ENCODE measurements at places on chromosomes 1 and 21.

GRCh38 chr1:194442901-194443575, 1256.6 kb upstream of the B3GALT2 start:
- peak; percentile 81 for DNase-seq

GRCh38 chr1:59695252-59695651, 119.5 kb upstream of the HOOK1 start:
- DNase-seq = no peak

- DNase-seq = no peak
These were observed 16.4 kb upstream of the KIF21B start for GRCh38 chr1:201039876-201040275.

GRCh38 chr1:210397681-210398080, 69.0 kb downstream of the HHAT start:
- DNase-seq = no peak

DNA sequence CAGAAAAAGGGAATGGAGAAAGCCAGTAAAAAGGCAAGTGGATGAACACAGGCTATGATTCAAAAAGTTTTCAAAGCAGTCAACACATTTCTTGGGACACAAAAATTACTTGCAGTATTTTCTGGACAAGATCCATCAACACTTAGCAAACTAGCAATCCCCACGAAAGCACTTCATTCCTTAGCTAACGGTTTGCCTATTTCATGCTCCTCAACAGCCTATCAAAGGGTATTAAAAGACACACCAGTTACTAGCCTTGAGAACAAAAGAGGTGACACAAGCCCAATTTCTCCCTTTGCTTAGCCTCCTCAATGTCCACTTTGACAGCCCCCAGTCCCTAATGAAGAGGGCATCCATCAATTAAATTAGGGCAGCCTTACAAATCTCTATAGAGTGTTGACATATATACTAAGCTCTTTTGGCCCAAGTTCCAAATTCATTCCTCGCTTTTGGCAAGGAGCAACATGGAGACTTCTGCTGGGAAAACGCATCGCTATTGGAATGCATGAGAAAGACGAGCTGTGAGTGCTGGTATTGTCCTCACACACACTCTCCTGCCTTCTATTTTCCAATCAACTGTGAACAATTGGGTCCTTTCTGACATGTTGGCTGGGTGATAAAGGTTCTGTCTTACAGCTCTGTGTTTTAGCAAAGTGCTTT, 180.0 kb downstream of the TNR start:
- no peak for DNase-seq

DNA sequence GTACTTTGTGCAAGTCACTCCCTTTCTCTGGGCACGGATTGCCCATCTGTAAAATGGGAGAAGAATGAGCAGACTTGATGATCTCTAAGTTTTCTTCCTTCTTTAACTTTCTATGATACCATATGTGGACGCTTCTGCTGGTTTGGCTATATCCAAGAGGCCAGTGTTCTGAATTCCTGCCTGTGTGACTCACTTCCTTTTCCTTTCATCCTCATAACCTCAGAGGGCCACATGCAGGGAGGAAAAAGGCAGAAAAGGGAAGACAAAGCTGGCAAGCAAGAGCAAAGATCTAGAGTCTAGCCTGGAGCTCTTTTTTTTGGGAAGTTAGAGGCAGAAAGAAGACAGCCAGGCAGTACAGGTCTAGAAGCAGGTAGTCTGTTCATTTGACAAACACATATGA, 151.2 kb downstream of the OMA1 start:
- no peak for DNase-seq

DNA sequence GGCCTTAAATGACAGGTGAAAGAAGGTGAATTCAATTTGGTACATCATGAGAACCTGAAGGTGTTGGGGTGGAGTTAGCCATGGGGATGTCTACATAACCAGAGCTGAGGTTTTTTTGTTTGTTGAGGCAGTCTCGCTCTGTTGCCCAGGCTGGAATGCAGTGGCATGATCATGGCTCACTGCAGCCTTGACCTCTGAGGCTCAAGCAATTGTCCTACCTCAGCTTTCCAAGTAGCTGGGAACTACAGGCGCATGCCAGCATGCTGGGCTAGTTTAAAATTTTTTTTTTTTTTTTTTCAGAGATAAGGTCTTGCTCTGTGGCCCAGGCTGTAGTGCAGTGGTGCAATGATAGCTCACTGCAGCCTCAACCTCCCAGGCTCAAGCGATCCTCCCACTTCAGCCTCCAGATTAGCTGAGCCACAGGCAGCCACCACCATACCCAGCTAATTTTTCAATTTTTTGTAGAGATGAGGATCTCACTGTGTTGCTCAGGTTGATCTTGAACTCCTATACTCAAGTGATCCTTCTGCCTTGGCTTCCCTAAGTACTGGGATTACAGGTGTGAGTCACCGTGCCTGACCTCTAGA, 1.9 kb upstream of the MPZ start:
- DNase-seq = no peak

- DNase-seq = no peak
These were observed 25.2 kb downstream of the C1QB start for GRCh38 chr1:22677931-22678896.

GRCh38 chr1:227559499-227559898, 3.9 kb upstream of the ZNF678 start:
- no peak for DNase-seq

DNA sequence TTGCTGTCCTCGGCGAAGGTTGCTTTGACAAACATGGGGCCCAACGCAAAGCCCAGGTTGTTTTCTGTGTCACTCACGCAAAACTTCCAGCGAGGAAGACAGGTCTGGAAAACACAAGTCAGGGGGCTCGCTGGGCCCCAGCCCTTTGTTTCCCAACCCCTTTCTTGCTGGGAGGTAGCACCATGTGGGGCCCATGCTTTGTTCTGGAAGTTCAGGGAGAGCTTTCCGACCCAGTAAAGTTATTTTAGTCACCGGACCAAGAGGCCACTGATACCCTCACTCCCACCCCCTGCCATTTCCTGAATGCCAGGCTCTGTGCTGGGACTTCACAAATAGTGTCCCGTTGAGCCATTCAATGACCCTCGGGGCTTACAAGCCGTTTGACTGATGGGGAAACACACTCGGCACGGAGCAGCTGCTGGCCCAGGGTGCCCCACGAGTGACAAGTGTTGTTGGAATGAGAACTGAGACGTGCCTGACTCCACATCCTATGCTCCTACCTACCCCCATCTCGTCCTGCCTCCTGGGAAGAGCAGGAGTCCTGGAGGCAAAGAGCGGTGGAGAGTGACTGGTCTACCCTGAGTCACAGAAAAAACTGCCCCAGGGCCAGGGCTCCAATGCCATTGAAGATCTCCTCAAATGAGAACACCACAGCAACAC, 52.0 kb downstream of the ECE1 start:
- no peak for DNase-seq

- no peak for DNase-seq
These were observed 180.2 kb downstream of the NR5A2 start for GRCh38 chr1:200207711-200208126.

DNA sequence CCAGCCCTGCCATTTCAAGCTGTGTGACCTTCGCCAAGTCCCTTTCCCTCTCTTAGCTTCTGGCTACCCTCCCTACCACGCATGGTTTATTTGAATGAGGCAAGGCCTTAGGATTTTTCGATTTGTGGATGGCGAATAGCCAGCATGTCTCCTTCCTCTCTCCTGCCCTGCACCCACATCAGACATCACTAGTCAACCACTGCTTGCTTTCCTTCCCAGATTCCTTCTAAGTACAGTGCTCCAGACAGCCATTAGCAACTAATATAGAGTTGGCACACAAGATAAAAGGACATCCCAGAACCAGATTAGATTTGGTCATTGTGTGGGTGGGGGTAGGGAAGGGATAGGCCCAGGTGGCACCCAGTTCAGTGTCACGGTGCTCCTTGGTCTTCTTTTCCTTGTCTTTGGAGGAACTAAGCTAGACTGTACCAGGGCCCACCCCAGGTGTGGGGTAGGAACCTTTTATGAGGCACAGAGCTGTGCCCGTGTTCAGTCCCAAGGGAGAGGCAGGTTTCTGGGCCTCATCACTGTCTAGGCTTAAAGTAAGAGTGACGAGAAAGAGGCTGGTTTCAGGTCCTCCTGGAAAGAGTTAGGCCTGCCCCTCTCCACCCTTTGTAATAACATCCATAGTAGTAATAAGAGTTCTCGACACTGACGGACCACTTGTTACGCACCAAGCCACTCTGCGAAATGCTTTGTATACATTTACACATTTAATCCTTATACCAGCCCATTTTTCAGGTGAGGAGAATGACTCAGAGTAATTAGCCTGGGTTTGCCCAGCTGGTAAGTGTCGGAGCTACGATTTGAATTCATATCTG, 8.6 kb downstream of the ALPL start:
- DNase-seq = no peak

DNA sequence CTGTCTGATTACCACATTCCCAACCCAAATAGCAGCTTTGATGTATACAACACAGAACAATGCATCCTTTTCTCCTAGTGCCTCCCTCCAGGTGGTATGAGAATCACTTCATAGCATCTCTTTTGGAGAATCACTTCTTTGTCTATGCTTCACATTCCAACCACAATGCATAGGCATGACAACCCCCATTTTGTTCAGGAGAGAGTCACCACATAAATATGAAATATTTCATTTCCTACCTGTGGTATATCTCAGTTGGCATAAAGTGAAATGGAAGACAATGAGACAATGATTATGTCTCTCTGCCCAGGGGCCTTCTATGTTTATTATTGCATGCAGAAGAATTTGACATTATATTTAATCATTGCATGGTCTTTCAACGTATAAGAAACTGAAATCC, 112.2 kb downstream of the BRINP2 start:
- no peak for DNase-seq

GRCh38 chr1:248681651-248682050, 20.9 kb downstream of the OR14I1 start:
- no peak for DNase-seq

DNA sequence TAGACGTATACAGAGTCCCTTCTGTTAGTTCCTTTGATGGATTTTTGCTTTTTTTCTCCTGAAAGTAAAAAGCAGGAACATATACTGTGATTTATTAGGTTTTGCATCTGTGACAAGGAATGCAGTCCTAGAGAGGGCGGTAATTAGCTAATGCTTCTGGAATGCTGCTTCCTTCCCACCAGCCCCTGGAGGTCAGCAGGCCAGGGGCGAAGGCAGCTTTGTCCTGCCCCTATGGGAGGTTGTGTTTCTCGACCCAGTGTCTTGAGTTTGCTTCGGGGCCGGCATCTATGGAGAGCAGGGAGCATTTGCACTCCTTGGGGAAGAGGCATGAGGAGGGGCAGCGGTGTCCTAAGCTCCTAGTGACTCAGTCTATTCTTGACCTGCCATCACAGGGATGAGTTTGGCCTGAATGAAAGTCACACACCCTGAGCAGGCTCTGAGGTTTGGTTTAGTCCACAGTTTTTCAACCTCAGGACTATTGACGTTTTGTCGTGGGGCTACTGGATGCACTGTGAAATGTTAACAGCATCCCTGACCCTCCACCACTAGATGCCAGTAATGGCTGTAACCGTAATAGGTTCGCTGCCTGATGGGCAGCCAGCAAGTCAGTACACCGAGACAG, 85.0 kb upstream of the KCNJ15 start:
- no peak for DNase-seq

GRCh38 chr1:221756830-221757551, 15.1 kb upstream of the DUSP10 start:
- no peak for DNase-seq

GRCh38 chr1:205274041-205274691, 46.4 kb downstream of the TMCC2 start:
- DNase-seq = no peak

DNA sequence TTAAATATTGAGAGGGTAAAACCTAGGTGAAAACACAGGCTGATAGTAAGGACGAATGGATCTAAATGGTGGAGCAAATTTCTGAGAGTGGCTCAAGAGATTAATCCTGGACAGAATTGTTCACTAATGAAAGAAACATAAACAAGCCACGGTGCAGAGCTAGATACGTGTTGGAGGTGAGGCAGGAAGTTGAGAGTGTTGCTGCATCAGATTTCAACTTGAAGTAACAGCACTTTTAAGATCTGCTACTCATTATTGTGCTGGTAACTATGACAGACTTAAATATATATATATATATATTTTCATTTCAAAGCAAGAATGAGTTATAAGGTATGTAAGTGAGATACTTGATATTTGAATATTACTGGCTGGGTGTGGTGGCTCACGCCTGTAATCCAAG, 64.9 kb downstream of the PTGS2 start:
- DNase-seq = no peak

DNA sequence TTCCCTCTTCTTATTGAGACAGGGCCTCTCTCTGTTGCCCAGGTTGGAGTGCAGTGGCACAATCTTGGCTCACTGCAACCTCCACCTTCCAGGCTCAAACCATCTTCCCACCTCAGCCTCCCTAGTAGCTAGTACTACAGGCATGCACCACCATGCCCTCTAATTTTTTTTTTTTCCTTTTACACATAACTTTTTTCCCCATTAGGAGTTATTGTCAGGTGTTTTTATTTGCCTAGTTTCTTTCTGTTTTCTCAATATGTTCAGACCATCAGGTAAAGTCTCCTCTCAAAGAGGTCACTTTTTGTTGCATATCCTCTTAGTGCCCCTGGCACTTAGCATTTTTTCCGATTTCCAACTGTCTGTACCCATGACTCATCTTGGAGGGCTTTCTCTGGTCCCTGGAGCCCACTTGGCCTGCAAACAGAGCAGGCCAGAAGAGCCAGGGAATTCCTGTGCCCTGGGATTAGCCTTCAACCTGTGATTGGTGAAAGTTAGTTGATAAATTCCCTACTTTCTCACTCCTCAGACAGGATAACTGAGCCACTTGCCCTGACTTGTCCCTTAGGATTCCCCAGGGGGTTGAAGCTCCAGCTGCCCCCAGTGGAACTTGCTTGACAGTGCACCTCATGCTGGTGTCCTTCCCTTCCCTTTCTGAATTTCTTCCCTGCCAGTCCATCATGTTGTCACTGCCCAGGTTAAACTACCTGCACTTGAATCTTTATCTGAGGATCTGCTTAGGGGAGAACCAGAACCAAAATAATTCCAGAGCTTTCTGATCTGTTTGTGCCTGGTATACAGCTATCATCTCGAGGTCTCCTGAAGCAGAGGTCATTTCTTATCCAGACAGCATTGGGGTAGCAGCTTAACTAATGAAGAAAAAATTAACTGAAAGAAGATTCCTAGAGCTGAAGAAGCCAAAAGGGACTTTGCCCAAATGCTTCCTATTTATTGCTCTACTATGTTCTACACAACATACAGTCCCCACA, 2.4 kb downstream of the NTPCR start:
- DNase-seq = no peak

DNA sequence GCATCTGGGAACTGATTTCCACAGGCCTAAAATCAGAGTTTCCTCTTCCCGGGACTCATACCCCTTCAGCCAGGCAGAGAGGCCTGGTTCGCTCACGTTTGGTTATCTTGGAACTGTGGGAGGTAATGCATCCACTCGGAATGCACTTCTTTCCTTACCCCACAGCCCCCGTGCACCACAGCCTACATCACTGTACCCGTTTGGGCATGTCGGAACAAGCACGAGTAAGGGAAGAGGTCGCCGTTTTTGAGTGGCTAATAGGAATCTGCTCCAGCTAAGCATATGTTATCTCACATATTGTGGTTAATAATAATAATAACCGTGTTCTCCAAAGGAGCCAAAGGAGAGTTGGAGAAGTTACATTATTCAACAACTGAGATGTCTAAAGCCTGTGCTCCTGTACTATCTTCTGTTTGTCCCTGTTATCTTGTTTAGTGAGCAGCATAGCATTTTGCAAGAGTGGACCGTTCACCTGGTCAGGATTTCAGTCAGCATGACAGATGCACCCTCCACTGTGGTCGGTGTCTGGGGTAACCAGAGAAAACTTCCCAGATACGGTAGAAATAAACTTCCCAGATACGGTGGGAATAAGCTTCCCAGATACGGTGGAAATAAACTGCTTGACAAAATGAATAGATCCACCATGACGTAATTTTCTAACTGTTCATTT, 198.6 kb downstream of the SDCCAG8 start:
- DNase-seq = no peak

GRCh38 chr21:46202592-46203202, 18.4 kb upstream of the SPATC1L start:
- no peak for DNase-seq

Measured in midbrain (tissue), 1 donor.